A549 treated with CORT108297 at 1 μM for 4 hours (cell line): ENCODE measurements at places on chromosomes 7 and 10. TPM values are rescaled to one million over a fixed set of nuclear protein-coding genes. Genes with fewer than 3 reads are reported as not detected.

The TACC2 gene
- total RNA-seq, result 81.1 to 93.4 TPM (median 86.7 TPM) in 5 replicates

The NCF1 gene
- total RNA-seq, result 0.09 to 0.13 TPM (median 0.11 TPM) in 4 of 5 replicates, not detected in the other

The ANXA8 gene
- 28.8 to 40.9 TPM (median 33.6 TPM) in 5 replicates for total RNA-seq

The ARHGEF35 gene
- 0.20 to 0.42 TPM (median 0.28 TPM) in 5 replicates for total RNA-seq

The ZP3 gene
- total RNA-seq, result 16.6 to 21.8 TPM (median 19.3 TPM) in 5 replicates

The CCDC186 gene
- total RNA-seq, result 3.7 to 6.2 TPM (median 5.9 TPM) in 5 replicates

The CDC14C gene
- not detected in 5 replicates for total RNA-seq

The TLX1 gene
- 0.05 to 0.06 TPM in 2 of 5 replicates, not detected in the others for total RNA-seq

The CHST15 gene
- 8.1 to 9.1 TPM (median 8.6 TPM) in 5 replicates for total RNA-seq

The CALY gene
- 0.54 to 1.5 TPM (median 0.81 TPM) in 5 replicates for total RNA-seq

The SLC18A2 gene
- total RNA-seq, result 0.04 TPM in 1 of 5 replicates, not detected in the others

The SLC26A5 gene
- not detected in 5 replicates for total RNA-seq
